SK-MEL-5 (cell line): ENCODE measurements at places on chromosomes 12 and 14. TPM values are rescaled to one million over a fixed set of nuclear protein-coding genes. Genes with fewer than 3 reads are reported as not detected.

ASCL1 gene
- total RNA-seq: 0.29 TPM in 1 of 2 replicates, not detected in the other

HAL gene
- not detected in 2 replicates for total RNA-seq

REC8 gene
- 0.69 and 1.1 TPM in 2 replicates for total RNA-seq

CDKN3 gene
- 55.2 and 64.0 TPM in 2 replicates for total RNA-seq

LRRC23 gene
- total RNA-seq: 10.0 and 10.7 TPM in 2 replicates

EVL gene
- total RNA-seq: 22.1 and 26.6 TPM in 2 replicates

KRT6A gene
- not detected in 2 replicates for total RNA-seq

PGF gene
- total RNA-seq: 19.3 and 22.0 TPM in 2 replicates

ABCC9 gene
- total RNA-seq: not detected in 2 replicates

SLC38A4 gene
- not detected in 2 replicates for total RNA-seq

DNA sequence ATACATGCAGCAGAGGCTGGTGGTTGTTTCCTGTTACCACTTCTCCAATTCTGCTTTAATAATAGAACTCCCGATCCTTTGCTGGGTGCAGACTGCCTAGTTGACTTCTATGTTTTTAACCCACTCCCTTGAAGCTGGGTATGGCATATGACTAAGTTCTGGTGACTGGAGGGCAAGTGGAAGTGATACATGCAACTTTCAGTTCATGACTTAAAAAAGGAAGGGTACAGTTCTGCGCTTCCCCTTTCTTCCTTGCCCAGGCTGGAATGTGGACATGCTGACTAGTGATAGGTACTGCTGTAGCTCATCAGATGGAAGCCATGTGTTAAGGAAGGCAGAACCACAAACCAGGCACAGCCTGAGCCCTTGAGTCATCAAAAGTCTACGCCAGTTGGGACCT is 2.4 kb upstream of the A2M start:
- peak; percentile 47 for DNase-seq

- DNase-seq: no peak
Measured at GRCh38 chr12:33575346-33575745, 135.7 kb upstream of the SYT10 start.

GRCh38 chr12:26767116-26767515 is 65.9 kb downstream of the ITPR2 start:
- no peak for DNase-seq

DNA sequence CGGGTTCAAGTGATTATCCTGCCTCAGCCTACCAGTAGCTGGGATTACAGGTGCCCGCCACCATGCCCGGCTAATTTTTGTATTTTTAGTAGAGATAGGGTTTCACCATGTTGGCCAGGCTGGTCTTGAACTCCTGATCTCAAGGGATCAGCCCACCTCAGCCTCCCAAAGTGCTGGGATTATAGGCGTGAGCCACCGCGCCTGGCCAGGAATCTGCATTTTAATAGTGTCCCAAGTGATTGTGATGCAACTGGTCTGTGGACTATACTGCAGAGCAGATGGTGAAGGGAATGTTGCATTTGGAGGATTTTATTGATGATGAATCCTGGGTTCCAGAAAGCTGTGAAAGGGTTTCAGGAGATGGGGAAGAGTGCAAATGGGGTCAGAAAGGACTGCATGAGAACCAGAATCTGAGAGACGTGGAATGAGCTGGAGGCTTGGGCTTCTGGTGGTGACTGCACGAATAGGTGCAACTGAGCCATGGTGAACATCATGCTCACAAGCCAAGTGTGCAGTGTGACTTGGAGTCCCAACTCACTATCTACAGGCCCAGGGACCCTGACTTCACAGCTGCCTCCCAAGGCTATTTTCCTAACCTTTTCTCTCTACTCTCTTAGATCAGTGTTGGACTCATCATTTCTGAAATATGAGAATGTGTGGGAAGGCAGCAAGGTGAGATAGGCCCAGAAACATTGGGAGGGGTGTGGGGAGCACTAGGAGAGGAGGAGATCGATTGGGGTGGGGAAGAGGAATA is 4.5 kb downstream of the RPS26 start:
- no peak for DNase-seq

DNA sequence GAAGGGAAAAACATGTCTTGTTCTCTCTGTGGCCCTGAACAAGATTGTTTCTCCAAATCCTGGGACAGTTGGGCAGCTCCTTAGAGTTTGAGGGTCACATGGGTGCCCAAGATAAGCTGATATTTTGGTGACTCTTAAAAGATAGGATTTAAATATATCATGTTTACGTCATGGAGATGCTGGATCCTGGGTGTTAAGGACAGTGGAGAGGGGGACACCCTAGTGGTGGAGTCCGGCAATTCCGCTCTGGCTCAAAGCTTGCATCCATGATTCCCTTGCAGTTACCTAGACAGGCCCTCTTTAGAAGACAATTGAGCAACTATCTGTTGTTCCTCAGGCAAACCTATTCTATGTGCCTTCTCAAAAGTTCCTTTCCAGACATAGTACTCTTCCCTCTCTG is 101.8 kb downstream of the CMKLR1 start:
- DNase-seq: peak; percentile 68

GRCh38 chr14:102043251-102044025 is 43.4 kb downstream of the HSP90AA1 start:
- peak; percentile 37 for DNase-seq

GRCh38 chr12:118292836-118293235 is 79.9 kb downstream of the TAOK3 start:
- no peak for DNase-seq

- DNase-seq: no peak
Measured at GRCh38 chr14:52877628-52878027, 73.2 kb downstream of the FERMT2 start.

DNA sequence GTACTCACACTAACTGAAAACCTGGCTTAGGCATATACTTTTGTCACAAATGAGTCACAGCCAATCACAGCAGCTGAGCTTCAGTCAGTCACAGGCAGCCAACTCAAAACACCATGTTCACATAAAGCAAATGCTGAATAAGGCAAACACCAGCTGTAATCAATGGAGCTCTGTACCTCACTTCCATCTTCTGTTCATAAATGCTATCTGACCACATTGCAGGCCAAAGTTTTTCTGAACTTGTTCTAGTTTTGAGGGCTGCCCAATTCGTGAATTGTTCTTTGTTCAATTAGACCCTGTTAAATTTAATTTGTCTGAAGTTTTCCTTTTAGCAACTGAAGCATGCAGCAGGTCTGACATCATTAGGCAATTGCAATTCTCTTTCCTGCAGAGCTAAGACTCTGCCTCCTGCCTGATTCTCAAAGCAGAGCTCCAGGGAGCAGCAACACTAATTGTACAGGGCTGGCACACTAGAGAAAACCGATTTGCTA is 129.9 kb downstream of the WIF1 start:
- DNase-seq: peak; percentile 42

DNA sequence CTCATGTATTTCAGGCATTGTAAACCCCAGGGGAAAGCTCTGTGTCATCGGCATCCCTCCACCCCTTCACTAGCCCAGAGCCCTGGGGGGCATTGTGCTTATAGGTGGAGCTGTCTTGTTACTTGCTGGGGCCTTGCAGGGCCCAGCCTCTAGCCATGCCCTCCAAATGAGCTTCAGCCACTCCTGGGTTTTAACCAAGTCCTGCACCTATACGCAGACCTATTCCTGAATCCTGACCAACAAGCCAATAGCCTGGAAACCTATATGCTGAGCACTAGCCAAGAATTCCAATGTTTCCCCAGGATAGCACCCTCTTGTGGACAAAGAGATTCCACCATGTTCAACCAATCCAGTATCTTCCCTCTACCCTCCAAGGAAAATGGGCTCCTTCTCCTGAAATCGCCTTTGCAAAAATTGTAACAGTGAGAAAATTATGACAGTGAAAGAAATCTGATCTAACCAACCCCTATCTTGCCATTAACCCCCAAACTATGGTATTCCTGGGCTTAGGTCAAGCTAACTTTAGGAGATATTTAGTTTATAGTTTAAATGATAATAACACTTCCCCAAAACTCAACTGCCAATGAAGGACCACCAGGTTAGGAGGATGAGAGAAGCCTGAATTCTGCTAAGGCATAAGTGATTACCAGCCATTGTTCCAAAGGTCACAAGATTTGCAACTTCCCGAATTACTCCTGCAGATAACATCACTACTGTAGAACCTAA is 55.5 kb downstream of the TTC7B start:
- DNase-seq: peak; percentile 80

- no peak for DNase-seq
Measured at GRCh38 chr12:109203480-109203879, 87.1 kb downstream of the ACACB start.

DNA sequence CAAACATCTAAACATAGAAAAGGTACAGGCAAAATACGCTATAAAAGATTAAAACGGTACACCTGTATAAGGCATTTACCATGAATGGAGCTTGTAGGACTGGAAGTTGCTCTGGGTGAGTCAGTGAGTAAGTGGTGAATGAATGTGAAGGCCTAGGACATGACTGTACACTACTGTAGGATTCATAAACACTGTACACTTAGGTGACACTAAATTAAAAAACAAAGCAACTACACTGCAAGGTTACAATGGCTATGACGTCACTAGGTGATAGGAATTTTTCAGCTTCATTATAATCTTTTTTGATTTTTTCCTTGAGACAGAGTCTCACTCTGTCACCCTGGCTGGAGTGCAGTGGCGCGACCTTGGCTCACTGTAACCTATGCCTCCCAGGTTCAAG is 269.2 kb downstream of the KSR2 start:
- DNase-seq: no peak

DNA sequence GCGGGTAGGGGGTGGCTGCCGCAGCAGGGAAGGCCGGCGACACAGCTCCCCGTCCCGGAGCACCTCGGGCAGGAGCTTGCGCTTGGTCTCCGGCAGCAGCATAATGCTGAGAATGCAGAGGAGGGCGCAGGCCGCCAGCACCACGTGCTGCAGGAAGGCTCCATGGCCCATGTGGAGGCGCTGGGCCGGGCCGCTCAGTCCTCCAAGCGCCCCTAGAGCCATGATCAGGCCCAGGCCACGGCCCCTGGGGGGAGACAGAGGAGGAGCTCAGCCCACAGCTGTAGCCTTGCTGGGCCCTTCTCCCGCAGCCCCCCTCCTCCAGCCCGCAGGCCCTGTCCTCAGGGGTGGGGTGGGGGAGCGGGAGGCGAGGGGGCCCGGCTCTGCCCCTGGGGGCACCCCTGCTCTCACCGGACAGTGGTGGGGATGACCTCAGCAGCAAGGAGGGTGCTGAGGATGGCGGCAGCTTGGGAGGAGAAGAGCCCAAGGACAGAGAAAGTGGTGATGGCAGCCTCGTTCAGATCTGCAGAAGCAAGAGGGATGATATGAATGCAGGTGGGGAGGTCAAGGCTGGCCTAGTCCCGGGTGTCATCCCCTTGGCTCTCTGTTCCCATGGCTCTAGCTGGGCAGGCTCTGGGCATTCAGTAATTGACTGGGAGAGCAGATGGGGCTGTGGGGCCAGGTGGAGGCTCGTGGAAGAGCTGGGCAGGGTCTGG is 5.8 kb downstream of the SLC22A17 start:
- no peak for DNase-seq

DNA sequence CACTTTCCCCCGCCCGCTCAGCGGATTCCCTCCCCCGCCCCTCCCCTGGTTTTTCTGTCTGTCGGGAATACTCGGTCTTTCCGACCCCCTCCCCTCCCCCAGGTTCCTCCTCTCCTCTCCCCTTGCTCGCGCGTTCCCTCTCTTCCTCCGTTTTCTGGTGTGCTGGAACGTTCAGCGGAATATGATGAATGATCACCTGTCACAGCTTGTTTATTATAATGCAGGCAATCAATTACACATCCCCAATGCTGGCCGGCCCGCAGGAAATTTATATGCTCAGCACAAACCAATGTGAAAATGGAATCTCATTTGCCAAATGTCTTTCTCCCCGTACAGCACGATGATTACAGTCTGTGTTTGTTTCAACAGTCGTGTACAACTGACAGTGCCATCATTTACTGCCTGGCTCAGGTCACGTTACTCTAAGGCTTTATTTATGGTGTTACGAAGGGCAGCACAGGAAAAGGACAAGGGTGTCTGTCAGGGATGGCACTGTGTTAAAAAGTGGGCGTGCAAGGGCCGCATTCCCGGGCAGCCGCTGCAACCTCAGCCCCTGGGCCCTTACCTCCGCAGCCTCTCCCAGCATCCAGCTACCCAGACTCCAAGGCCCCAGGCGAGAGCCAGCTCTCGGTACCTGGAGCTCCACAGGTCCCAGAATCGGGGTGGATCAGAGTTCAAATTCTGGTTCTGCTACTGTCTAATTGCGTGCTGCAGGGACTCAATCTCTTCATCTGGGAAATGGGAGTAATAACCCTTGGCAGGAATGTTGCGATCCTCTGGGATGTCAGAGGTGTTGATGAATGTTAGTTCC is 24.7 kb upstream of the MAP1LC3B2 start:
- no peak for DNase-seq

- peak; percentile 92 for DNase-seq
Measured at GRCh38 chr14:49853572-49854375, 1.2 kb upstream of the NEMF start.

DNA sequence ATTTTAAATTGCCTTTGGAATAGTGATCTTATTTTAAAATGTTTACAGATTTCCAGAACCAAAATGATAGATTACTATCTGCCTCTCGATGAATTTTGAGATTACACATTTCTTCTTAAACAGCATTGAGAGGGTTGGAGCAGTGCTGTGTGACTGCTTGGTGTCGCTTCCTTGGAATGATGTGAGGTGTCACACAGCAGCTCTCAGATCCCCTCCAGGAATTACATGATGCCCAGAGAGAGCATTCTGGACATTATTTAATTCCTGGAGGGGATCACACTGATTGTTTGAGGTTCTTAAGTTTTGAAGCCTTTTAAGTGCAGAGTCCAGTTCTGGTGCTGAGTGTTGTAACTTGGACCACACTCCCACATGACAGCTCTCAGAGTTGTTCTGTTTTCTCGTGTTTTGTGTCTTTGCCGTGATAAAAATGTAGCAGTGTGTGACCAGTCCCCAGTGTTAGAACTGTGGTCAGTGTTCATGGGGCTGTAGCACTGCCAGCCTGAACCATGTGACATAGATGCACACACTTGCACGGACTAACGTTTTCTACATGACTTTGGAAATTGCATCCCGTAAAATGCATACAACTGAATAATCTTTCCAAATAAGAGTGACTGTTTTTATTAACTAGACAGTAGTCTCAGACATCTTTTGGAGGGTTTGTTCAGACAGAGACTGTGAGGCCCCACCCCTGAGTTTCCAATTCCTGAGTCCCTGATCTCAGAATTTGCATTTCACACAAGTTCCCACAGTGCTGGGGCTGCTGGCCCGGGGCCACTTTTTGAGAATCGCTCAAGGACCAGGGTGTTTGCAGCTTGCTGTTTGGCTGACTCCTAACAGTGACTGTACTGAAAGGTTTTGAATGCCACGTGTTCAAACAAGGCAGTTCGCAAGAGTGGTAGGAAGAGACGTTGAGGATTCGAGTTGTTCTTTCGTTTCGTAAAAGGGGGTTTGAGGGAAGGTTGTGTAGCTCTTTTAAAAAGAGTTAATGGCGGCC is 26.0 kb downstream of the XRCC3 start:
- DNase-seq: no peak

- DNase-seq: peak; percentile 65
Measured at GRCh38 chr14:95547626-95548327, 12.9 kb downstream of the GLRX5 start.

DNA sequence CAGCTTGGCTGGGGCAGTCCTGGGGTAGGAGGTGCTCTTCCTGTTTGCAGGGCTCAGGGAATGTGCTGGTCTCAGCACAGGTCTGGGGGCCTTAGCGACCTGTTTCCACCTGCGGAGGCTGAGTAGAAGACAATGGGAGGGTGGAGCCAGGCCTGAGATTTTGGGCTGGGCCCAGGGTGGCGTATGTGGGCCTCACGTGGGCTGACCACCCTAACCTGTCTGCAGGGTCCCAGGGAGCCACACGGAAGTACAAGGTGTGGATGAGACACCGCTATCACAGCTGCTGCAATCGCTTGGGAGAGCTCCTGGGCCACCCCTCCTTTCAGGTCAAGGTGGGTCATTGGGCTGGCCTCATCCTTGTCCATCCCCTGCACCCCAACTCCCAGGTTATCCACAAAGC is 1.1 kb downstream of the NOC4L start:
- DNase-seq: no peak
